Transverse colon (tissue), 4 donors: ENCODE measurements at places on chromosomes 12 and 14.

- DNase-seq = peak; percentile 18
These were observed 1.0 kb downstream of the KLHL33 start for GRCh38 chr14:20434701-20435581.

DNA sequence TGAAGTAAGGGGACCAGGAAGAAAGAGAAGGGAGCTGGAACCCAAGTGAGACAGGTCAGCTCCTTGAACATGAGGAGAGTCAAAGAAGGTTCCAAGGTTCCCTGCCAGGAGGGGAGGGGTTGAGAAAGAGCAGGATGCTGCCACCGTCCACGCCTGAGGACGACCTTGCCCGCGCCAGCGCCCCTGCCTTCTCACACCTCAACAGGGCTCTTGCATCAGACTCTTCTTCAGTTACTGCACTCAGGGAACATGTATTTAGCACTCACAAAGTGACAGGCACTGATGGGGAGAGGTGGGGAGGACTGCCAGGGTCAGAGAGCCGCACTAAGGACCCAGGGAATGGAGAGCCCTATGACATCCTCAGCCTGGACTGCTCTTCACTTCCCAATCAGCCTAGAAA is 102.1 kb upstream of the NUDT4 start:
- DNase-seq = no peak

DNA sequence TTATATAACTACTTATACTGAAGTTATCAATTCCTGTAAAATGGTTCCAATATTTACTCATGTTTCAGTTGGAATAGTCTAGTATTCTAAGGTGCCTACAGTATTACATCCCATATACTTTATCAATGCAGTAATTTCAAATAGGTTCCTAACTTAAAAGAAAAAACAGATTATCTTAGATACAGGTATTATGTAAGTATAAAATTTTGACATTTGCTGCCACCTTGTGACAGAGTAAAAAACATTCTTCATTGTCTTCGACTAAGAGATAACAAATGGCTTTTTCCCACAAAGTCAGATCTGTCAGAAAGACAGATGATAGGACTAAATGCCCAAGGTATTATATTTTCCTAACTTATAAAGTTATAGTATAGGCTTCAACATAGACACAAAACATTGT is 78.7 kb downstream of the TXNDC16 start:
- DNase-seq = no peak

GRCh38 chr12:81255456-81255855 is 177.6 kb downstream of the ACSS3 start:
- DNase-seq = no peak

GRCh38 chr12:22787557-22787956 is 162.6 kb downstream of the ETNK1 start:
- no peak for DNase-seq
